ENCODE measurements at places on chromosomes 3 and 15.

DNA sequence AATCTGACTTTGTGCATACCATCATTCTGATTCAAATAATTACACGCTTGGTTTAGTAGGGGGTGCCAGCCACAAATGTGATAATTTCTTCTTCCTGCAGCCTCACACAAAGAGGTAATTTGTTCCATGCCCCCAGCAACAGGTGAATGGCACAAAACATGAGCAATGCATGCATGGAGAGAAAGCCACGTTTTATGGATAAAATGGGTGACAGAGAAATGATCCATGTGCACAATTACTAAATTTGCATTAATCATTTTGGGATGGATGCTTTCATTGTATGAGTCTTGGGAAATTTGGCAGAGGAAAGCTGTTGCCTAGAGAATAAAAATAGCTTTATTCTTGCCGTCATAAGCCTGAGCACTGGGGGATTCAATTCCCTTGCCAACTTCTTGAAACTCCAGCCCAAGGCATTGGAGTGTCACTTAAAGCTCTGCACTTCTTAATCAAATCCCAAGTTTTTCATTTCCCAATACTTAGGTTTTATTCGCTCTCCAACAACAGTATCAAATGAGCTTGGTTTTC, 411.6 kb downstream of the GBE1 start:
- DNase-seq, result no peak

- no peak for DNase-seq
These were observed 50.2 kb downstream of the CRYBG3 start for GRCh38 chr3:97871801-97872524.

DNA sequence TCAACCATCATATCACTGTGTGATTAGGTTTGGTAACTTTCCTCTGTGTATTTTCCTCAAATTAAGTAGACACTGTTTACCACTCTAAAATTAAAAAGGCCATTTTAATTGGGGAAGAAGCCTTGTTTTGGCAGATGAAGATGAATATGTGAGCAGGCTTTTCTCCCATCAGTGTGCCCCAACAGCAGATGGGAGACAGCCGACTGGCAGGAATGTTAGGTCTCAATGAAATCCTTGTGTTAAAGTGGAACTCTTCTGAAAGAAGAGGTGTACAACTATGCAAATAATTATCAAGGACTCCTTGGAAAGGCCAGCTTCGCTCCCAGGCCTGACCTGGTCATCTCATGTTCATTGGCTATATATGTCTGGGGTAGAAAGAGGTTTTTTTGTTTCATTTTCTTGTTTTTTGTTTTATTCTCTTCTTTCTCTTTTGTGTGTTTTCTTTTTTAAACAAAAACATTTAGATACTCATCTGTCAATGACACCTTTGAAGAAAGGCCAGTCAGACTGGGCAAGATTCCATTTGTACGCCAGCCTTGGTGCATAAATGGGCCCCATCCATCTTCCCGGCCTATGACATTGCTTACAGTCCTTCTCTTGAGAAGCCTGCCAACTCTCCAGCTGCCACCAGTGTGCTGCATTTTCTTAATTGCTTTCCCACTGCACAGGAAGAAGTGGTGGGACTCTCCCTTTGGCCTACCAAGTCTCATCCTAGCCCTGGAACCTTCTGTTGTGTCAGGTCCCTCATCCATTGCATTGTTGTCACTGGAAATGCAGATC, 25.8 kb downstream of the LRTM1 start:
- DNase-seq, result no peak

DNA sequence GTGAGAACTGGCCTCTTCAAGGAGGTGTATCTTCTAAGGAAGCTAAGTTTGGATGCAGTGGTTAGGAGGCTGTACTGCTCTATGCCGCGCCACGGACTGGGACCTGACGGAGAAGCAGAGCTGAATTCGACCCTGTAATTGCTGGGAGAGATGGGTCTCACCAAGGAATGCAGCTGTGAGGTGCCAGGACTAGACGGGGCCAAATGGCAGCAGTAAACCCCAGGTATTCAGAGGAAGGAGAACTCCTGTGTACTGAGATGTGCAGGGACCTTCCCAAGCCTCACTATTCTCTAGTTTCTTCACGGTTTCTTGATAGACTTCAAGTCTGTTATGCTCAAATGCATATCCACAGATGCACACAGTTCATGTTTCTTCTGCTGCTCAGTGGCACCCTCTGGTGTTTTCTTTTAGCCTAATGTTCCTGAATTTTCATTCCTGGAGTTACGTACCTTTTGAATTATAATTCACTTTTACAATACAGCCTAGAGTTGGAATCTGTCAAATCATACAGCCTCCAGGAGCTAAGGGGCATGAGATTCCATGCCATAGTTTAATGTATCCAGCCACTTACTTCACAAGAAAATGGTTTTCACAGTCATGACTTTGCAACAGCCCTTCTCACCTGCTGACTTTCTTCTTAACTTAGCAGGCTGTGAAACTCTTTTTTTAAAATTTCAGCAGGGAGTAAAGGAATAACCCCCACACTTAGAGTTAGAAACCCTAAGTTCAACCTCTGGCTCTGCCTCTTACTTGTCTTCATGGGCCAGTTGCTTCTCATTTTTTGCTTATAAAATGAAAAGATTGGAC, 61.8 kb downstream of the GLDN start:
- no peak for DNase-seq

DNA sequence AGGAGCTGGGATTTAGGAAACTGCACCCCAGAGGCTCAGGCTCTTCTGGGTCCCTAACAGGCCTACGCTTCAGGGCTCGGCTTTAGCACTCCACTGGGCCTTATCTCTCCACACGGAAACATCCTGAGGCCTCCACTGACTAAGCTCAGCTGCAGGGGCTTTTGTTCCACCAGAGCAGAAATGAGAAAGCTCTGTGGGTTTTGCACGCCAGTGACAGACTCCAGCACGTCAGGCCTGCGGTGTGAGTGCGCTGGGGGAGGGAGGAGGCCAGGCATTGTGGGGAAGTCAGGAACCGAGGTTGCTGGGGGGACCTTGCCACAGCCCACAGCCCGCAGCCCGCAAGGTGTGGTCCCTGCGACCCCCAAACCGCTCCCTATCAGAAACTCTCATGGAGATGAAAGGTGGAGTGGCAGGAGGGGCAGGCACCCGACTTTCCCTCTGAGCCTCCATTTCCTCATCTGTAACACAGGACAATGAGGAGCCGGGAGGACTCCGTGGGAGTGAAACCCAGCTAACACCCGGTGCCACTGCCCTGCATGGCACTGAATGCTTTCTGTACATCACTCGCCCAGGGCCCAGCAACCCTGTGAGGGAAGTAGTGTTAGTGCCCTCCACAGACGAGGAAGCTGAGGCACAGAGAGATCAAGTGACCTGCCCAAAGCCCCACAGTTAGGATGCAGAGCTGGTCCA, 106.5 kb downstream of the TPRA1 start:
- no peak for DNase-seq

DNA sequence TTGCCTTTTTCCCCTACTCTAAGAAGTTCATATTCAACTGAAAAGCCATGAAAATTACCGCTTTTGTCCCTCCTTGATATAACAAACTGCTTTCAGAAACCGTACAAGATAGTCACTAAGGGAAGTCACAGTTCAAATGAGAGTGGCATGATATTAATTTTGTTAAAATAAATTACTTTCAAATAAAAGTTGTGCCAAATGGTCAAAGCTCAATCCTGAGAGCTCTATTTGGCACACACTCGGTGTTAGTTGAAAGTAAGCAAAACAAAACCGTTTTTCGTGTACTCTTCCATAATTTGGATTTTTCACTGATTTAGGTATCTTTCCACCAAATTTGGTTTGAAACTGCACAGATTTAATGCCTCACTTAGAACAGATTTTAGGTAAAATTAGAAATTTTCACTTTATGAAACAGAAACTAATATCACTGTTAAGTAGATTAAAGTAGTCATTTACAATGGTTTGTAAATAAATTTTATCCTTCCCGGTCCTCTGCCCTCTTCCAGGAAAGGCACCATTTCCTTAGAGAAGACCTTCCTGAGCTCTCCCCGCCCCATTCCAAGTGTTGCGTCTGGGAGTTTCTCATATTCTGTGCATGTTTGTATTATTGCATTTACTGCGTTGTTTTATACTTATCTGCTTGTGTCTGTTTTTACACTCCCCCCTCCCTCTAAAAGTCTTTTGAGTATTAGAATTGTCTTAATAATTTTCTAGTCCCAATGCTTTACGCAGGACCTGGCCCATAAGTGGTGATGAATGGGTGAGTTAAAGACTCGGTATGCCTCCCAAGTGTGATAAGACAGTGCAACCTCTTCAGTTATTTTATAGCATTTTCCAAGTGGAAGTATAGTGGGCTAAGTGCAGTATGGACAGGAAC, 853 bp downstream of the TCAIM start:
- no peak for DNase-seq
